Stimulated activated CD4-positive, alpha-beta T cell treated with anti-CD3 and anti-CD28 coated beads, Interleukin-1b, Interleukin-23, amount 100 ng/mL, for 48 hours (primary cell): ENCODE measurements at places on chromosomes 3 and 15.
A peak's percentile ranks its signal among the peaks of the same experiment; 100 is the strongest.

DNA sequence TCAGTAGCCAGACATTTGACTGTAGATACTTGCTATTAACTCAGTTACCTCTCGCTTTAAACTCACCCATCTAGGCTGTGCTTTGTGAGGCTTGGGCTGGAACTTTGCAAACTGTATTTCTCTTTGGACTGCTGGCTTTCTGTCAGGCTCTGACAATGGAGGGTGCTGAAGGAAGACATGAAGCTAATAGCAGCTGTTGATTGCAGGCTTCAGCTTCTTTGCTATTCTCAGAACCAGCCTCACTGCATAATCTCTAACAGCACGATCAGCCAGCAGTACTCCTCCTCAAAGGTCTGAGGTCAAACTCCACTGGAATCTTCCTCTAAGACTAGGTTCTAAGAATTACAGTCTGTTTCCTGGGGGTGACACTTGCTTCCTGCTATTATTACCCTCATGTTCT is 295.6 kb downstream of the ZBBX start:
- no peak for DNase-seq

- DNase-seq = no peak
Measured at GRCh38 chr3:111943533-111943932, 35.3 kb upstream of the ABHD10 start.

DNA sequence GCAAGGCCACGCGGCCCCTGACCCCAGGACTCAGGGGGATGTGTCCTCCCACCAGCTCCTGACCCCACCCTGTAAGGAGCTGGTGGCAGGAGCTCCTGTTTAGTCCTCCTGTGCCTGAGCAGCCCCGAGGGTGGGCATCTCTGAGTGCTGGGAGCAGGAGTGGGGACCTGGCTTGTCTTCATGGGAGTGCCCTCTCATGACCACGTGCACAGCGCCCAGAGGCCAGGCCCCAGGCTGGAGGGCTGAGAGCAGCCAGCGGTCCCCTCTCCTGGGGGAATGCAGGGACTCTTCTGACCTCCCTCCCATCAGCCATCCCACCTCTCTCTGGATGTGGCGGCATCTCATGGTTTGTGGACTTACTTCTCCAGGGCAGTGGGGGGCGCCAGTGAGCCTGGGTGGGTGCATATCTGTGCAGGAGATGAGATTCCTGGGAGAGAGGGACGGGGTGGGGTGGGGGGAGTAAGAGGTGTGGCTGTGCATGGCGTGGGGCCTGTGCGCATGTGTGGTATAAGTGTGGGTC is 205.6 kb downstream of the TBC1D2B start:
- no peak for DNase-seq

GRCh38 chr3:130828948-130829947 is 64.6 kb upstream of the ATP2C1 start:
- DNase-seq = no peak

DNA sequence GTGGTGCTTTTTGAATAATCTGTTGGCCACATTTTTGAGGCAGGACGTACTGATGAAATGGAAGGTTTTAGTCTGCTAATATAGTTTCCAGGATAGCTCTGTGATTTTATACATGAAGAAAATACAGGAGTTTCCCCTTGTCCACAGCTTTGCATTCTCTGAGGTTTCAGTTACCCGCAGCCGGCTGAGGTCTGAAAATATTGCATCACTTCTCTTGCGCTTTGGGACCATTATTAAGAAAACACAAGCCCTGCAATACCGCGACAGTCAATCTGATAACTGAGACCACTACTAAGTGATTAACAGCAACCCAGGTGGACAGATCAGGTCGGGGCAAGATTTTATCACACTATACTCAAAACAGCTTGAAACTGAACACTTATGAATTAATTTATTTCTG is 33.0 kb downstream of the BLM start:
- DNase-seq = peak; percentile 24

GRCh38 chr3:170179432-170179831 is 2.1 kb downstream of the PHC3 start:
- no peak for DNase-seq

DNA sequence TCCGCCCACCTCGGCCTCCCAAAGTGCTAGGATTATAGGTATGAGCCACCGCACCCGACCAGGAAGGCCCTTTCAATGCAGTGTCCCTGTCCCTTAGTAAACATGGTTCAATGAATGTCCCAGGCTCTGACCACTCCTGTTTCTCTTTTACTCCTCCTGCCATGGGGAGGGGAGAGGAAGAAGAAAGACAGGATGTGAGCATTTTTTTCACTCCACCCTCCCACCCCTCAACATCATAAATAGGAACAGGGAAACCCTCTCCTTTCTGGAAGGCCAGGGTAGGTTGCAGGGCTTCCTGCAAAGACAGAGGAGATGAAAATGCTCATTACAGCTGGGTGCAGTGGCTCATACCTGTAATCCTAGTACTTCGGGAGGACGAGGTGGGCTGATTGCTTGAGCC is 7.5 kb upstream of the TATDN2 start:
- no peak for DNase-seq

GRCh38 chr15:69556344-69556743 is 103.7 kb downstream of the RPLP1 start:
- DNase-seq = no peak

- peak; percentile 7 for DNase-seq
Measured at GRCh38 chr15:80242132-80242769, 9.8 kb downstream of the CTXND1 start.

DNA sequence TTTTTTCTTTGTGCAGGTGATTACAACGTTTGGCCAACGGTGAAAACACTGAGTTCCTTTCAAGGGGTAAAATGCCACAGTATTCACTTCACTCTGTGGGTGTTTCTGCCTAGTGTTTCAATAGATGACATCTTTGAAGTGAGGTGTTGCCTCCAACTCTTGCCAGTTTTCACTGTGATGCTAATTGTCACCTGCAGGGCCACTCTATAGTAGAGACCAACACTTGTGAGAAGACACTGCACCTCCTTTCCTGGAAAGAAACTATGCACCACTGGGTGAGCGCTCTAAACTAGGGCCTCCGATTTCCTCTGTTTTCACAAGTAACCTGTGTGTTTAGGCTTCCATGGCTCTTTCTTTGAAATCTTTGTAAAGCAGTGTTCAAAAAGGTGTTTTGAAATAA is 98.3 kb downstream of the THRB start:
- no peak for DNase-seq

DNA sequence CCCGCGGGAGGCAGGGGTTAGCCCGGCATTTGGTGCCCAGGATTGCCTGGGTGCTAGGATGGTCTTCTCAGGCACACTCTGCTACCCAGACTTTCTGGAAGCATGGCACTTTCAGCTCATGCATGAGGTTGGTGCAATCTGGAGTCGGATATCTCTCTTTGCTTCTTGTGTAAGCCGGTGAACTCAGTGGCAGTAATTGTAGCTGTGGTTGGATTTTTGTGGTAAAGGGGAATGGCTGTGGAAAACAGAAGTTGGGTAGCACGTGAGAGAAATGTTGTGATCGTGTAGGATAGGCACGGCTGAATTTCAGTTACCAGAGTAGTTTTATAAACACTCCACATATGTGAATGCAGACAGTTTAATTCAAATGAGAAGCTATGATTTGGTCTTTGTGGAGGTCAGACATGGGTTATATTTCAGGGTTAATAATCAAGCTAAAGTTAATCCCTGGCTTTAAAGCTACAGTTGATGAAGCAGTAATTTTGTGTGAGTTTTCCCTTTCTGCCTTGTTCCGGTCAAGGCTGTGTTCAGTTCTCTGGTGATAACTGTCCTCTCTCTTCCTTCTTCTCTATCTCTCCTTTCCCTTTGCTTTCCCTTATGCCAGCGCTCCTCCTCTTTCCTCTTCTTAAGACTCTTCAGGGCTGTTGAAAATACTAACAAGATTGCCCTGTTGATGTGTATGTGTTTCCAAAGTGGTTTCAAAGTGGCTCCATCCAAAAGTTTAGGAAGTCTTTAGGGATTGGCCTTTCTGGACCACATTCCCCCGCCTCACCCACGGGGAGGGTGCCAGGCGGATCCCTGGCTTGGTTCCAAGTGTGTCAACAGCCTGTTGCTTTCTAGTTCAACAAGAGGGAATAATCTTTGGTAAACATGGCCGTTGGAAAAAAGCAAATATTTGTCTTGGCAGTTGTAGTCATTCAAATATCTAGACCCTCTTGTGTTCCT is 404.6 kb upstream of the C2CD4B start:
- DNase-seq = no peak

DNA sequence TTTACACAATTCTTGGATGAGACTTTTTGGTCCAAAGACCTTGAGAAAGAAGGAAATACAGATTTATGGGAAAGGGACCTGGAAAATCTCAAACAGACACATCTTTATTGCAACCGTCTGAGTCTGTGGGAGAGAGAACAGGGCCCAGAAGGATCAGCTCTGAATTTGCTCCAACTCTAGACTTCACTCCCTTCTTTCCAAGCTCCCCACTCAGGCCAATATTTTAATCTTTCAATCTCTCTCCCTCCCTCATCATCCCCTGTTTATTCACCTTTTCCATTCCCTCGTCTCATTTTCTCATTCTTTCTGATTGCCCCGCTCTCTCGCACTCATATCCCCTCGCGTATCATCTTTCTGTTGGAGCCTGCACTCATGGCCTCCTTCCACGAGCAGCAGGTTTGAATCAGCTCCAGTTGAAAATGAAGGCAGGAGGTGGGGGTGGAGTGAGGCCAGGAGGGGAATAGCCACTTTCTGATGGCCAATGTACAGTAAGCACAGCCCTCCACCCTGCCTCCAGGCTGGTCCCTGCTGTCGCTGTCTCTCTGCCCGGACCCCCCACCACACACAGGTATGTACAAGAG is 63.6 kb upstream of the BOC start:
- DNase-seq = no peak

DNA sequence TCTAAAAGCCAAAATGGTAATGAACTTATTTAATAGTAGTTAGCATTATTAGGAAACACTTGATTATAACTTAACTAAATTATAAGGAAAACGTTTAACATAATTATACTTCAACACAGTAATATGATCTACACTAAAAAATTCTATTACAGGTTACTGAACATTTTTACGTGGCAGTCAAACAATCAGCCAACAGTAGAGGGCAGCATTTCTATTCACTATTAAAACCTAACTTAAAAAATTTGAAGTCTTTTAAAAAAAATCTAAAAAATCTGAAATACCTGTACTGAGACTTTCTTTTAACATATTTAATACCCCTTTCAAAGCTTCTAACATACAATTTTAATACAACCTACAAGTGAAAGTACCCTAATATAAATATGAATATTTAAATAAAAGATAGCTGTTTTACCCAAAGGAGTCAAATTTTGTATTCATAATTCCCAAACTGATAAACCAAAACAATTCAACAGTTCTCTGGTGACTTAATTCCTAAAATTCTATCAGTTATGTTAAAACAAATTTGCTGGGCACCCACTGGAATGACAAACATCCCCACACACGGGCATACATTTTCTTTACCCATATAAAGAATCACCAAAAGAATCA is 41.5 kb downstream of the DLG1 start:
- DNase-seq = no peak

GRCh38 chr15:74422652-74423430 is 10.9 kb downstream of the SEMA7A start:
- DNase-seq = no peak

- DNase-seq = no peak
Measured at GRCh38 chr15:87874896-87875711, 381.4 kb downstream of the NTRK3 start.

- peak; percentile 38 for DNase-seq
Measured at GRCh38 chr15:51864408-51865056, 35.1 kb downstream of the TMOD3 start.

- no peak for DNase-seq
Measured at GRCh38 chr3:72017311-72017710, 232.4 kb upstream of the PROK2 start.

GRCh38 chr3:55292360-55292759 is 194.7 kb downstream of the WNT5A start:
- DNase-seq = no peak

DNA sequence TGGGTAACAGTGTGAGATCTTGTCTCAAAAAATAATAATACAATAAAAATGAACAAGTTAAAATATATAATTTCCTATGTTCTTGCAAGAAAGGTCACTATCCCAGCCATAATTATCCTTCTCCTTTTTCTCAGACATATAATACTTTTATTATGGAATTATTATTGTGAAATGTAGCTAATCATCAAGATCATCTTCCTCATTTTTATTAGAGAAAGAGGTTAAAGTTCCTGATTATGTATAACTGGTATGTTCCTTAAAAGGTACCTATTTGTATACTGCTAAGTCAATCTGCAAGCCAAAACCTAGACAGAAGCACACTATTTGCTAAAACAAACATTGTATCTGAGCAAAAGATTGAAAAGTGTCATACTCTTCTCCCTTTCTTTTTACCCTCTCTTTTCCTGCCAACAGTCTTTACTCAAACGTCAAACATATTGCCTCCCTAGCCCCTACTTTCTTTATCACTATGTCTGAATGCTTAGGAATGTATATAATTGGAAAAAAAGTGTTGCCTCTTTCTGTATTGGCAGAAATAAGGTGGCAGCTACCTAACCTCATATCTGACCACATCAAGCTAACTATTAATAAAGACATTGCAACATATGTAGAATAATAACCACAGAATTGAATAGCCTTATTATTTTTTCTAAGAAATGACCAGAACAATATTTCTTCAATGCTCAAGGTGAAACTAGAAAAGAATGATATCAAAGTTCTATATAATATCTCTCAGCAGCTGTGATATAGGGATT is 18.5 kb downstream of the SEC11A start:
- no peak for DNase-seq

GRCh38 chr3:169405076-169405475 is 258.4 kb downstream of the MECOM start:
- no peak for DNase-seq

GRCh38 chr3:150409125-150409511 is 1.0 kb downstream of the TSC22D2 start:
- DNase-seq = no peak

DNA sequence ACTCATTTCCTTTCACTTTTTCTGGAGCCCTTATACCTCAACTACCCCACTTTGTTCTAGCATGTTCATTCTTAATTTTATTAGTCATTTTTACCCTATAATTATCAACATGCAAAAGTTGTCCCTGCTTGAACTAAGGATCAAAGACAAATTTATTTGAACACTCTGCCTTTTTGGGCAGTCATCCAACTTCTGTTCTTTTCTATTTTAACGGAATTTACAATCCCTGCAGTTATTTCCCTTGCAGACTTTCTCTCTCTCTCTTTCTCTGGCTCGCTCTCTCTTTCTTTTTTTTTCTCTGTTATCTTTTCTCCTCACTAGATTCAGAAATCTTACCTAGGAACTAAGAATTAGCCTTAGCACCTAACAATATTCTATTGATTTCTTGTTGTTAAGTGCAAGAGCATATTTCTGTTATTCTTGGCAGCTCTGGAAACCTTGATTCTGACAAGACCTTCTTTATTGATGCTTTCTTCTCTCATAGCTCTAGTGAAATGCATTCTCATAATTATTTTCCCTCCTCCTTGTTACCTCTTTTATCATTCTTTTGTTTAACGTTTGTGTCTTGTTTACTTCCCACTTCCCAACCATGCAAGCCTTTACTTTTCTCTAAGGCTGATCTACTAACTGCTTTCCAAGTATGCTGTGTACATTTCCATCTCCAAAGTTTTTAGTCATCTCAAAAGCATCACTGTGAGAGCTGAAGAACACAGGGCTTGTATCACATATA is 951.6 kb downstream of the DIPK2A start:
- no peak for DNase-seq
